ENCODE measurements at places on chromosomes 12 and 14.

- DNase-seq, result no peak
Measured at GRCh38 chr12:57759360-57759980, 4.6 kb downstream of the MARCHF9 start.

GRCh38 chr14:95064256-95064655 is 93.1 kb downstream of the DICER1 start:
- DNase-seq, result no peak

DNA sequence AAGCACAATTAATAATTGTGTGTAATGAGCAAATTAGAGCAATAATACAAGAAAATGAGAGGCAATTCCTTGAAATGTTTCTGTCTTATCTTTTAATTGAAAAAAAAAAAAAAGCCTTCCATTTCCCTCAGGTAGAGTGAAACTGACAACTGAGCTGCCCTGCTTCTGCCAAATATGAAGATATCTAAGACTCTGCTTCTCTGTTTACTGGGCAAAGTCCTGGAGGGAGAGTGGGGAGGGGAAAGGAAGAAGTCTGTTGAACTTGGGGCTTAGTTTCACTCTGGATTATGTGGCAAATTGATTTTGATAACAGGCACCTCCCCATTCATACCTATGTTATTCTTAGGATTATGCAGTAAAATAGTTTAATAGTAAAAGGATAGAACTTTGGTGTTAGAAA is 364.9 kb downstream of the NRXN3 start:
- DNase-seq, result no peak

DNA sequence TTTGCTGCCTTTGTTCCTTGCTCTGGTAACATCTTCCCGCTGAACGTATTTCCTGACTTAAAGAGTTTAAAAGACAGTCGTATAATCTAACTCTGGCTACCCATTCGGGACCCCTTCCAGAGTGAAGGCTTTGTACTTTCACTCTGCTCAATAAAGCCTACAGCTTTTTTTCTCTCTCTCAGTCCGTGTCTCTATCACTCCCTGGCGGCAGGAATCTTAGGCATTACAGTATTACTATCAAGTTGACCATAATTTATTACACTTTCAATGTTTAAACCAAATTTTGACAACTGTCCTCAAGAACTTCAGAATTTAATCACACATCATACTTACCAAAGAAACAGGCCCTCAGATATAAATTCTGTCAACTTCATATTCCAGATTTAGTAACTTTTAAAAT is 967.9 kb downstream of the FSCB start:
- DNase-seq, result no peak

- DNase-seq, result no peak
Measured at GRCh38 chr12:90120627-90121026, 412.0 kb upstream of the ATP2B1 start.

DNA sequence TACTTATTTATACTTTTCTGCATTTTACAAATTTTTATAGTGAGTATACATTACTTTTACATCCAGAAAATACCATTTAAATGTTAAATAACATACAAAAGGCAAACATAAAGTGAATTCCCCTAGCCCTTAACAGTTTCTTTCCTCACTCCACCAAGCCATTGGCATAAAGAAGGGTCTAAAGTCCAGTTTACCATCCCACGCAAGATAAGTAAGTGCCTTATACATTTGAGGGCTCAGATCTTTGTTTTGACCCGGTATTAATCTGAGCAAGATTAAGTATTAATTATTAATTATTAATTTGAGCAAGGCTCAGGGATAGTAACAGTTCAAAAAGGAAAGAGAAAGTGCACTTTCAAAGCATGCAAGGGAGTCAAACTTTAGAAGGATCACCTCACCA is 182.9 kb downstream of the DICER1 start:
- DNase-seq, result no peak

- DNase-seq, result no peak
Measured at GRCh38 chr12:46342562-46343033, 30.0 kb downstream of the SLC38A2 start.

GRCh38 chr14:98130691-98131090 is 1141.3 kb downstream of the BCL11B start:
- DNase-seq, result no peak

GRCh38 chr12:51390891-51391282 is 319 bp downstream of the GALNT6 start:
- DNase-seq, result no peak

- no peak for DNase-seq
Measured at GRCh38 chr14:56122301-56122700, 4.1 kb downstream of the PELI2 start.

DNA sequence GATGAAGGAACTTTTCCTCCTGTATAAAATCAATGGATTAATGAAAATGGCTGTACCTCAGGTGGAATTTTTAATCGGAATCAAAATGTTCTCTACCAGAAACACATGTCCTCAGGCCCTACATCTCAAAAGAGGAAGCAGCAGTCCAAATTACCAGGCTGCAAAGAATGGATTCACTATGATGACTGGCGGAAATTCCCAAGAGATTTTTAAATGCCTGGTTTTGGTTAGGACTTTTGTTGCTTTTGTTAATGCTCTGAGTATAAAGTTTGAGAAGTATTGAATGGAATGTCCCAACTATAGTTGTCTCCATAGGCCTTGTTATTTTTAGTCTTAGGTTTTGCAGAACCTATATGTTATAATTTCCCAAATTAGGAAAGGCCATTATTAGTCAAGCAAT is 11.2 kb upstream of the IFNG start:
- DNase-seq, result no peak

GRCh38 chr12:53625373-53625945 is 723 bp downstream of the ATF7 start:
- DNase-seq, result no peak

DNA sequence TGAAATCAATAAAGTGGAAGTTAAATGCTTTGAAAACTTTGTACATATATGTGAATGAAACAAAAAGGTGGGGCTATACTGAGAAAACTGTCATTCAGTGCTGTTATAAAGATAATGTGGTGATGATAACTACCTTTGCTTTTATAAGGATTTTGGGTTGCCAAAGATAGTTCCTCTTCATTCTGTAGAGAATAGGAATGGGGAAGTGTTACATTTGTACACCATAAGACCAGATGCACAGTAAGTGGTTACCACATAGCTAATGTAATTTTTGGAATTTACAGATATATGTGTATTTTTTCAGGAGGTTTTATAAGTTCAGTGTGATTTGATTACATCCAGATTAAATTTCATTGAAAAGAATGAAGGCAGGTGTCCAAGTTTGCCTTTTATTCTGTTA is 18.1 kb downstream of the RAB21 start:
- no peak for DNase-seq

- DNase-seq, result no peak
Measured at GRCh38 chr12:32702473-32702872, 23.4 kb downstream of the DNM1L start.

DNA sequence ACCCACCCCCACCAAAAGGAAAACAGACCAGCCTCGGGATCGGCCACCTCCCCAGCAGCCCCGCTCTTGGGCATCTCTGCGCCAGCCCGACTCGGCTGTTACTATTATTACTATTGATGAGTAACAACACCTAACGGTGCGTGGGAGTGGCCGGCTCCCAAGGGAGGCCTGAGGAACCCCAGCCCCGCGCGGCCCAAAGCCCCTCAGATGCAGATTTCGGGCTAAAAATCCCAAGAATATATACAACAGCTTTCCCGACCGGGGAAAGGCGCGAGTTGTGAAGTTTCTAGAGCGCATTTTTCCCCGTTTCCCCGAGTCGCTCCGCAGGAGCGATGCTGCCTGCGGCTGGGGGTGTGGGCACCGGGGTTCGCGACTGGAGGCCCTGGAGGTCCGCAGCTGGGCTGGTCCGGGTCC is 565 bp downstream of the NT5DC3 start:
- DNase-seq, result no peak

DNA sequence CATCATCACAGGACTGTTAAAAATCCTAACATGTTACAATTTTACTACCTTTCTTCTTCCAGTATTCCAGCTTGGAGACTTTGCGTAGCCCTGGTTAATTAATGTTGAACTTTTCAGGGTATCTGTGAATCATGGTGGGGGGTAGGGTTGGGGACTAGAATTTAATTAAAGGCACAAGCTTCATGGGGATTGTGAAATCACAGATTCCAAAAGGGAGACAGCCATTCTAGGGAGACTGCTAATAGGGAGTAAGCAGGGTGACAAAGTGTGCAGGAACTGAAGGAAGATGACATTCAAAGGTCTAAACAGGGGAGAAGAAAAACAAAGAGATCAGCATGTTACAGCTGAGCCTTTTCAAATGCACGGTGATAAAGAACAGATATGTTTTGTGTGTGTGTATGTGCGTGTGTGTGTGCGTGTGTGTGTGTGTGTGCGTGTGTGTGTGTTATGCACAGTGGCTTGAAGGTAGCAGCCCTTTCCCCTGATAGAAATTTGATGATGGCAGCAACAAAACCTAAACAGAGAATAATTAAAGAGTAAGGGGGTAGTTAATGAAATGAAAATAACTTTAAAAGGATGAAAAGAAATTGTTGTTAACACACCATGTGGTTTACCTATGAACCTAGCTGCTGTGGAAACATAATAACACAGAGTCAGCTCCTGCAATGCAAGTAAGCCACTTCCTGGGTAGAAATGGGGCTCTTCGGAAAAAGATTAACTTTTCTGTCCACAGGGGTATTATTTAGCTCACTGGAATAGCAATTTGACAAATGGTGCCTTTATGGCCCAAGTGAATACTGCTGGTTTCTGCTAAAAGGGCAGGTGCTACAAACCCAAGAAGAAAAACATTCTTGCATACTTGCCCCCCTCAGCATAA is 581.7 kb downstream of the DIO2 start:
- no peak for DNase-seq

- DNase-seq, result no peak
Measured at GRCh38 chr14:33657476-33657875, 293.4 kb downstream of the EGLN3 start.

DNA sequence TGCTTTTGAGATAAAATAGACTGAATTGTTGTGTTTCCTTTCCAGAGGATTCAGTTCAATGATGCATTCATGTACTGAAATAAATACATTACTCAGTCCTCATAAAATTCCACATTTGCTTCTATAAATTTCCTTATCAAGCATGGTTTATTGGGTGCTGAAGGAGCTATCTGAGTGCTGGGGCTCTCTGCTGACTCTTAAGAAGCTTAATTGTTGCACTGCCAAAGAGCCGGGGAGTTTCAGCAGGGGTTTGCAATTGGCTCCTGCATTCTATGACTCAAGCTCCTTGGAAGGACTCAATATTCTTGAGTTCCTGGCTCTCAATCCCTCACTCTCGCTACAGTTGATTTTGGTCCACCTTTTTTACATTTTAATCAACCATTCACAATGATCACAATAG is 69.8 kb upstream of the PYGL start:
- DNase-seq, result no peak

- no peak for DNase-seq
Measured at GRCh38 chr12:124746649-124747425, 116.8 kb downstream of the SCARB1 start.

DNA sequence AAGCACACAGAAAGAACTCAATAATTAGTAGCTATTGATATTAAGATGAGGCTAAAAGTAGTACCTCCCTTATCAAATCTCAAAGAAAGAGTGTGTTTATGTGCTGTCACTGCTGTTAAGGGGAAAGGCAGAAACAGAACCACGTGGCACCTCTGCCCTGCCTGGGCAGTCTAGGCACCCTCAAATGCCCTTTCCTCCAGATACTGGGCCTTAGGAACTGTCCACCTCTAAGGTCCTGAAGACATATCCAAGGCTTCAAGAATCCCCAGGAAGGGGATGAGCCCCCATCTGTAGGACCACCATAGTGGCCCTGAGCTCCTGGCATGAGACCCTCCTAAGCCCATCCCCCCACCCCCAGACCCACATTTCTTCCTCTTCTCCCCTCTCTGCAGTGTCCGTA is 29.1 kb downstream of the NGB start:
- no peak for DNase-seq

DNA sequence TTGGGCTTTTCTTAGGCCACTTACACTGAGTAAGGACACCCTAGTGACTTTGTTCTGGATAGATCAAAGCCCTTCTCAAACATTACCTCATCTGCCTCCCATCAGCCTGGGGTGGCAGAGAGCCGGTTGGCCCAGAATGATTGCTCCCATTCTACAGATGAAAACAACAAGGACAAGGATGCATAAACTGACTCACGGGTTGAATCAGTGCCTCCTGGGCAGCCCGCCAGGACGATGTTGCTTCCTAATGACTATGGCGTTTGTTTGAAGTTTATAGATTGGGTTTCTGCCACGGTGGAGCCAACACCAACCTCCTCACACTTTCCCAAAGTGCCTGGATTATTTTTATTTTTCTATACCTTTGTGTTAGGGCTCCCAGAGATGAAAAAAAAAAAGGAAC is 3.6 kb upstream of the VRK1 start:
- DNase-seq, result no peak

DNA sequence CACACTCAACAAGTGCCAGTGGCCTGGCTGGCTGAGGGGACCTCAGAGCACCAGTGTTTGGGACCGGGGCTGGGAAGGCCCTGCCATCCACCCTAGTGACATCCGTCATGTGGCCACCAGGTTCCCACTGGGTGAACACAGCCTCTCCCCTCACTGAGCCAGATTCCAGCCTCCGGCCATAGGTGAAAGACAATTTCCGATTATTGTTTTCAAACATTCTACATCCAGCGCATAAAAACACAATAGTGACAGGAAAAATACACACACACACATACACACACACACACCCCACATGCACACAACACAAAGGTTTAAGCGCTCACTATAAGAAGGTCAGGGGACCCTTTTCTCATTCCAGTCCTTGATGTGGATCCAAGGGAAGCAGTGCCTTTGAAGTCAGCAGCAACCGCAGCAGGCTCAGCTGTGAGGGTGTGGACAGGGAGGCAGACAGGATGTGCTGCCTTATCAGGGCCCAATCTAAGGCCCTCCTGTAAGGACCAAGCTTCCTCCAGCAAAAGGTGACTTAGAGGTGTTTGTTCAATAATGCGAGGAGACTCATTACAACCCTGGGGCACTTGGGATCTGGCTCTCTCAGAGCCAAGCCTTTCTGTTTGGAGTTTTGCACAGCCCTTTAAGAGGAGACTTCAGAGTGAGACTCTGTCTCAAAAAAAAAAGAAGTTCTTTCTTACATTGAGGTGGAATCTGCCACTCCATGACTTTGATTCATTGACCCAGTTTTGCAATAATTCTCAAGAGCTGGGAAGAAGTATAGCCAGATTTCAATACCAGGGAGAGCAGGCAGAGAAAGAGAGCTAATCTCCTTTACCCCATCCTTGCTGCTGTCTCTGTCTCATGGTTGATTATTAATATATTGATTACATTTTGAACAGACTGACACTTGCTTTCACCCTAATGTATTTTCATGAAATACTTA is 227.8 kb downstream of the ZFP36L1 start:
- DNase-seq, result no peak

- DNase-seq, result no peak
Measured at GRCh38 chr12:24705741-24706358, 243.1 kb downstream of the BCAT1 start.
